ENCODE measurements at places on chromosomes 1 and 21. TPM values are rescaled to one million over a fixed set of nuclear protein-coding genes. Genes with fewer than 3 reads are reported as not detected.

Gene CHAF1B
- total RNA-seq: 3.9 TPM

Gene TXNIP
- total RNA-seq: 2,487 TPM

Gene TGFB2
- 0.60 TPM for total RNA-seq

Gene DENND2D
- total RNA-seq: 25.3 TPM

Gene PDC
- total RNA-seq: not detected

Gene TRAPPC10
- 31.0 TPM for total RNA-seq

Gene MEX3A
- total RNA-seq: 1.5 TPM

Gene OR2L3
- not detected for total RNA-seq

Measured in suprapubic skin (tissue), 4 donors.